NCI-H1417 (cell line): ENCODE measurements at places on chromosomes 5 and 9.

- no peak for DNase-seq
These were observed 57.8 kb upstream of the C5orf46 start for GRCh38 chr5:147963948-147964693.

DNA sequence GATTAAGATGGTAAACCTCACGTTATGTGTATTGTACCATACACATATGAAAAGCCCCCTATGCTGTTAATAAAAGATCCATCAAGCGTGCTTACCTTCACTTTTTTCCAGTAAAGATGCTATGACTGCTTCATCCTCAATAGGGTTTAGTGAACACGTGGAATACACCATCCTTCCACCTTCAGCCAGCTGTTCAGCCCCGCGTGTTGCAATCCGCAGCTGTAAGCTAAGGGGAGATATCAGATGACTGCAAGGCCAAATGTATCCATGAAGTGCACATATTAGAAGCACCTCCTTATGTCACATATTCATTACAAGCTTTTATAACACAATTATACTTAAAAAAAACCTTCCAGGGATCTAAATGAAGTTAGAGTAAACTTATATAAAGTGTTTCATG lies 16.2 kb downstream of the NSUN2 start:
- DNase-seq, result no peak

DNA sequence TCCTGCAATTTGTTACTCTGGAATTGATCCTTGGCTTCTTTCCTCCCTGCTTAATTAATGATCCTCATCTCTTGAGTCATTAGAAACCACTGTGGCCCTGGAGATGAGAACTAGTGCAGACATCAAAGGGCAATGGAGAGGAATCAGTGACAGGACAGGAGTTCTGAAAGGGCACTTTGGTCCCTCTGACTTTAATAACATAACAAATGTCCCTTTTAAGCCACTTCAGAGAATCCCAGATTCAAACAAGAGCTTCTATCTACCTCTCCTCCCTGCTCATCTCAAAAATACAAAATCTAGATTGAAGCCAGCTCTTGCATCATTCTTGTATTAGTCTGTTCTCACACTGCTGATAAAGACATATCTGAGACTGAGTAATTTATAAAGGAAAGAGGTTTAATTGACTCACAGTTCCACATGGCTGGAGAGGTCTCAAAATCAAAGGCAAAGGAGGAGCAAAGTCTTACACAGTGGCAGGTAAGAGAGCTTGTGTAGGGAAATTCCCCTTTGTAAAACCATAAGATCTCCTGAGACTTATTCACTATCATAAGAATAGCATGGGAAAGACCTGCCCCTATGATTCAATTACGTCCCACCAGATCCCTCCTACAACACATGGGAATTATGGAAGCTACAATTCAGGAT lies 139.1 kb downstream of the PLPPR1 start:
- no peak for DNase-seq

- DNase-seq, result no peak
These were observed 24.4 kb downstream of the CEMIP2 start for GRCh38 chr9:71743882-71744281.

DNA sequence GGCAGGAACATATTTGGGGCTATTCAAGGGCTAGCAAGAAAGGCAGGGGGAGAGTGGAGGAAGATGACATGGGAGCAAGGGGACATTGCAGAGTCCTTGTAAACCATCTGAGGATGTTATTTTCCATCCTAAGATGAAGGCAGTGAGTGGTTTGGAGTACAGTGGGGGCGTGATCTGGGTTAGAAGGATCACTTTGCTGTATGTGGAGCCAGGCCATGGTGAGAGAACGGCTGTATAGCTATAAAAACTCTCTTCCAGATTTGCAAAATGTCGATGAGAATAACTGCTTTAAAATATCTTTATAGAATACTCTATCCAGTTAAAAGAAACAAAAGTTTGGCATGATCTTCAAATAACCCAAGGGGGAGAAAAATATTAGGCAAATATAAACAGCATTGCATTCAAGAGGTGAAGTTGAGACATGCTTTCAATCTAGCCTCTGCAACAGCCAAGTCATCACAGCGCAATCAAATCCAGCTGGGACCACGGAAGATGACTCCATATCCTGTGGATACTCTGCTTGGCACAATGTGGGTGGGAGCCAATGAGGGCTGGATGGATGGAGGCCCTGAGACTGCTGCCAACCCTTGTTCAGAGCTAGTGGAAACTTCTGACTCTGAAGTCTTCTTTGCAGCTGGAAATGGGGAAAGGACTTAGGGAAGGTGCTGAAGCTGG lies 111.5 kb upstream of the BASP1 start:
- no peak for DNase-seq

DNA sequence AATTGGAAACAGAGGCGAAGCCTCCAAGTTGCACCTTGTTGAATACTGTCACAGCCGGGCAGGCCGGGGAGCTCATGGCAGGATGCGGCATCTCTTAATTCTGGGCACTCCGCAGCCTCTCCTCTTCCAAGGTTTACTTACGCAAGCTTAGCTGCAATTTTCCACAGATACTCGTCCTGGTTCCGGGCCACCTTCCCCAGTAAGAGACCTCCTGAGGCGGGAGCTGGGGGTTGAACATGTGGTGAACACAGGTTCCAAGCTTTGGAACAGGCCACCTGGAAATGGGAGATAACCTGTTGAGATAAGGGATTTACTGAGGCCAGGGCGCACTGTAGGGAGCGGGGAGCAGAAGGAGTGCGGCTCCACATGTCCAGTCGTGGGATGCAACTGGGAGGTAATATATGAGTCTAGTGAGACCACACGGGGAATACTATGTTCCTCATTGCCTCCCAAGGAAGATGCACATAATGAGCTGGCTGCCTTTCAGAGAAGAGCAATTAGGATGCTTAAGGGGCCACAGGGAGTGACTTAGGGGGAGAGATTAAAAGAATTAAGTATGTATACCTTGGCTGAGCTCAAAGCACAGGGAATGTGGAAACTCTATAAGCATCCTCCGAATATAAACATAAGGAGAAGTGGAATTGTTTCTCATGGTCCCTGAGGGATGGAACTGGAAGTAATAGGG lies 335.2 kb downstream of the CWC27 start:
- DNase-seq, result peak; percentile 40

DNA sequence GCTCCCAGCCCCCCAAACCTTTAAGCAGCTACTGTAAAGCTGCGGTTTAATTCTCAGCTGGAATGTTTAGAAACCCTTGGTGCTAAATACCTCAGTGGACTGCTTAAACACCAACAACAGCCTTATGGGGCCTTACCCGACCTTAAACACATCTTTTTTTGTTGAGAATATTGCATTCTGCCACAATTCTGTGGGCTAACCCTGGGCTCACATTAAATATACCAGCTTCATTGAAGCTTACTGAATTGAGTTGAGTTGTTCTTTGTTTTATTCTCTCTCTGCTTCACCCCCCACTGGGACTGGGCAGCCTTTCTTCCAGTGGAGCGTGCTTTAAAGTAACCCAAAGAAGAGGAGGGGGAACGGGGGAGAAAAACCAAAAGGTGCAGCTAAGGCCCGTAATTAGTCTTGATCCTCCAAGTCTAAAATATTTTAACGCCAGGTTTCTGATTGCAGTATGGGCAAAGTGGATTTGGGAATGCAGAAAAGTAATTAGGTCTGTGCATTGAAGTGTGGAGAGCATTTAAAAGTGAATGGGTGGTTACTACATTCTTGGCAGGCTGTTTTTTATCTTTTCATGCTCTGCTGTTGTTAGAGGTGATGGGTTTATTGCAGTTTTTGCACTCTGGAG lies 281.2 kb downstream of the NR2F1-AS1 start:
- no peak for DNase-seq
